Activated naive CD8-positive, alpha-beta T cell treated with anti-CD3 and anti-CD28 coated beads for 36 hours (primary cell): ENCODE measurements at places on chromosomes 11 and 22. TPM values are rescaled to one million over a fixed set of nuclear protein-coding genes. Genes with fewer than 3 reads are reported as not detected.

The SNX32 gene
- total RNA-seq, result 3.3 TPM

DNA sequence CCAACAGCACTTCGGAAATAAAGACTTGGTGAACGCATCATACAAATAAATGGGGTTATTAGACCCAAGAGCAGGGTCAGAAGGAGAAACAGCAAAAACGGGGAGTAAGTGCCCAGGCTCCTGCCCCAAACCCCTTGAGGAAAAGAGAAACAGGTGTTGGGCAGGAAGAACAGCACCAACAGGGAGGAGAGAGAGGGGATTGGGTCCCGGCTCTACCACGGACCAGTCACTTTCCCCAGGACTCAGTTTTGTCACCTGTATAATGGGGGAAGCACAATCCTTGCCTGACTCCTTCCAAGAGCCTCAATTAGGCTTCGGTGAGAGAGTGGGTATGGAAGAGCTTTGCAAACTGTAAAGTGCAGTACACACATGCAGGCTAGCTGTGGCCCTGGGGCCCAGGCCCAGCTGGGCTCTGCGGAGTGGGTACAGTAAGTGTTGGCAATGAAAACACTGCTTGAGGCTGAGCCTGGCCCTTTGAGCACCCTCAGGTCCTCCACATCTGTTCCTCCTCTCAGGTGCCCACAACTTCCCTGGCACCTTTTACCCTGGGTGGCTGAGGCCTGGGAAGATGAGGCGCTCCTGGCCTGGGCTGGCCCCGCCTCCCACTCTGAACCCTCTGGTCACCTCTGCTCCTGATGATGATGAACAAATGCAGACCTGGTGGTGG lies 8.9 kb downstream of the SLC29A2 start:
- DNase-seq, result no peak

GRCh38 chr22:31492151-31492550 lies 2.5 kb upstream of the EIF4ENIF1 start:
- DNase-seq, result no peak

- DNase-seq, result no peak
Observed at GRCh38 chr11:113019711-113020110, 58.5 kb downstream of the NCAM1 start.

- DNase-seq, result no peak
Observed at GRCh38 chr22:16932577-16932976, 75.4 kb downstream of the GAB4 start.

The KCNJ4 gene
- total RNA-seq, result not detected

DNA sequence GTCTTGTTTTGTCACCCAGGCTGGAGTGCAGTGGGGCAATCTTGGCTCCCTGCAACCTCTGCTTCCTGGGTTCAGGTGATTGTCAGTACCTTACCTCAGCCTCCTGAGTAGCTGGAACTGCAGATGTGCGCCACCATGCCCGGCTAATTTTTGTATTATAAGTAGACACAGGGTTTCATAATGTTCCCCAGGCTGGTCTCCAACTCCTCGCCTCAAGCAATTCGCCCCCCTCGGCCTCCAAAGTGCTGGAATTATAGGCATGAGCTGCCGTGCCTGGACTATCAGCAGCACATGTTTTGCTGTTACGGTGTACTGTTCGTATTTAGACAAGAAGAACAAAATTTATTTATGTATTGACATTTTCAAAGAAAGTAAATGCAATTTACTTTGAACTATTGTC lies 34.8 kb downstream of the RAB39A start:
- DNase-seq, result no peak

DNA sequence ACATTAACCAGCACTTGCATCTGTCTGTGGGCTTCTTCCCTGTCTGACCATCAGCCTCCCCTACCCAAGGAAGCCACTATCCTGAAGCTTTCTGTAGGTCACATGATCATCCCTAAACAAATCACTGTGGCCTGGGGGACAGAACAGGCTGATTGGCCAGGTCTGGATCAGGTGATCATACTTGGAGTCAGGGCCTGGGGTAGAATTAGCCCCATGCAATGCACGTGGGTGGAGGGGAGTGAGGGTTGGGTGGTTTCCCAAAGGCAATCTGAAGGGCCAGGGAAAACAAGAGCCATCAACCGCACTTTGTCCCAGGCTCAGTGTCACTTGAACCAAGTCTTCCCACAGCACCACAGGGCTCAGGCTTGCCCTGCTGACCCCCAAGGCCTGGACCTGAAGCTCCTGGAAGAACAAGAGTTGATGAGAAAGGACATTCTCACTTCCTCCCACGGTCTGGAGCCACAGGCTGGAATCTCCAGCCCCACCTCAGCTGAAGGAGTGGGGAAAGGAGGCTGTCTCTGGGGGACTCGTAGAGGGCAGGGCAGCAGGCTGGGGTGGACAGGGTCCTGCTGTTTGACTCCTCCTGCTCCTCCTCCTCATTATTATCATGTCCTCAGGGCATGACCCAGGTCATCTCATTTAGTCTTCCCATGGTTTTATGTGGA lies 31.5 kb upstream of the TSPAN18 start:
- no peak for DNase-seq

- DNase-seq, result peak; percentile 85
Observed at GRCh38 chr22:36329254-36330078, 58.3 kb downstream of the MYH9 start.

The CD3E gene
- total RNA-seq, result 364 TPM

The PVALB gene
- total RNA-seq, result not detected

DNA sequence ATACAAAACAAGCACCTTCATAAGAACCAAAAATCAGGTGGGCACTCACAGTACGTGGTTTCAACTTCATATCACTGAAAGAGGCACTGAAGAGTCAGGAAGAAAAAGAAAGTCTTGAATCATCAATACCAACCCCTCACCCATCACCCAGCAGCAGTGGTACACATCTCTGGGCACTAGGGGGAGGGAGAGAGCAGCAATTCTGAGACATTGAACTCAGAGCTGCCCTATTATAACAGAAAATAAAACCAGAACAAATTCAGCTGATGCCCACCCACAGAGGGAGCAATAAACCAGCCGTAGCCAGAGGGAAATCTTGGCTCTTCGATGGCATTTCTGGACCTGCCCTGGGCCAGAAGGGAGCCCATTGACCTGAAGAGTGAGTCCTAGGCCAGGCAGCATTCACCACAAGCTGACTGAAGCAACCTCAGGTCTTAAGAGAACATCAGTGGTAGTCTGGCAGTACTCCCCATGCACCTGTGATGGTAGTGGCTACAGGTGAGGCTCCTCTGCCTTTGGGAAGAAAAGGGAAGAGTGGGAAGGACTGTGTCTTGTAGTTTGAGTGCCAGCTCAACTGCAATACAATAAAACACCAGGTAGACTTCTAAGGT lies 42.2 kb upstream of the FAM181B start:
- peak; percentile 19 for DNase-seq

The FAT3 gene
- total RNA-seq, result not detected

DNA sequence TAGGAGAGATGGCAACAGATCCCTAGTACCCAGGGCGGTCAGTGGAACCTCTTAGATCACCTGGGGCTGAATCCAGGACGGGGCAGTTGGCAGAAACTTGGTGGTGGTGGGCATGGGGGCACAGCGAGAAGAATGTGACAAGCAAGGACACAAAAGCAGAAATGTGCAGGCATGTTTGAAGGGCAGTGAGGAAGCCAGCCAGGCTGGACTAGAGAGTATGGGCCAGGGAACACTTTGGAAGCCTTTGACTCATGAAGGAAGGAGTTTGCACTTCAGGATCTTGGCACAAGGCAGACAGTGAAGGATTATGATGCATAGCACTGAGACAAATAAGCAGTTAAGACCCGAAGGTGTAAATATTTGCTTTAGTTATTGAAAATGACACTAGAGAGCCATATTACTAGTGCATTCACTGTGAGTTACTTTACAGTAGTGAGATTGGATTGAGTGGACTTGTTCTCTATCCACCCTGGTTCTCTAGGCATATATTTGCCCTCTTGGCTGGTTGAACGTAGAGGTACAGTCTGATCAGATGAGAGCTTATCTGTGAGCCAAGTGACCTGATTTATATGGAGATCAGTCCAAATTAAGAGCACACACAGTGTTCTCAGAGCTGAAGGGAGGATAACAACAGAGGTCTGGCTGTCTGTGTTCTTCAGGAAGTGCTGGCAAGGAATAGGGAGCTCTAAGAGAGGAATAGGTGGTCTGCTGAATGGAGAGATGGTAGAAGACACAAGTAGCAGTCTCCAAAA lies 210.4 kb downstream of the SNX19 start:
- DNase-seq, result no peak

DNA sequence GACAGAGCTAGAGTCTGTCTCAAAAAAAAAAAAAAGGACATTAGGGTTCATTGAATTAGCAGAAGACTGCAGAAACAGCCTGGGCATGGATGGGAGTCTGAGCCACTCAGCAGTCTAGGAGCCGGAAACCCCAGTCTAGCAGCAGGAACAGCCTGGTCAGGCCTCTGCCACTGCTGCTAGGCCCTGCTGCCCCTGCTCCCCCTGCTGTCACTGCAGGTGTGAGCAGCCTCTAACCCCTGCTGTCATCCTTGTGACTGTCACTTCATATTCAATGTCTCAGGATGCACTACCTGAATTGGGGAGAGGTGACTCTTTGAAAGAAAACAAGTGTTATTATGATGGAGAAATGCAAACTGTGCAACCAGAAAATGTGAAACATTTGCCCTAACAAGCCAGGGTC lies 7.0 kb upstream of the DDX17 start:
- DNase-seq, result peak; percentile 47

- no peak for DNase-seq
Observed at GRCh38 chr22:43846966-43847365, 15.3 kb downstream of the SULT4A1 start.

The FDX1 gene
- 19.2 TPM for total RNA-seq

The OR52E8 gene
- total RNA-seq, result not detected

GRCh38 chr11:10606536-10607208 lies 38.2 kb upstream of the LYVE1 start:
- no peak for DNase-seq

DNA sequence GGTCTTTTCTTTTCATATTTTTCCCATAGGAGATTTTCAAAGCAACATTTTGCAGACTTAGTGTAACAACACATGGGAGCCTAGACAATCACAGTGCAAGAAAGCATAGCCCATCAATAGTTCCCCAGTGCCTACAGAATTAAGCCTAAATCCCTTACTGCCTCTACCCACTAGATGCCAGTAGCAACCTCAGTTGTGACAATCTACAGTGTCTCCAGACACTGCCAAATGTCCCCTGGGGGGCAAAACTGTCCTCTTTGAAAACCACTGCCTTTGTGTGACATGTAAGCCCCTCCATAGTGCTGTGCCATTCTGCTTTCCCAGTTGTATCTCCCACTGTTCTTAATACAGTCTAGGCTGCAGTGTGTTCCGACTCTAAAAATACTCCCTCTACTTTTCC lies 1329.0 kb downstream of the LRRC4C start:
- no peak for DNase-seq

The MS4A12 gene
- not detected for total RNA-seq
